ENCODE measurements at places on chromosomes 13 and 19.

DNA sequence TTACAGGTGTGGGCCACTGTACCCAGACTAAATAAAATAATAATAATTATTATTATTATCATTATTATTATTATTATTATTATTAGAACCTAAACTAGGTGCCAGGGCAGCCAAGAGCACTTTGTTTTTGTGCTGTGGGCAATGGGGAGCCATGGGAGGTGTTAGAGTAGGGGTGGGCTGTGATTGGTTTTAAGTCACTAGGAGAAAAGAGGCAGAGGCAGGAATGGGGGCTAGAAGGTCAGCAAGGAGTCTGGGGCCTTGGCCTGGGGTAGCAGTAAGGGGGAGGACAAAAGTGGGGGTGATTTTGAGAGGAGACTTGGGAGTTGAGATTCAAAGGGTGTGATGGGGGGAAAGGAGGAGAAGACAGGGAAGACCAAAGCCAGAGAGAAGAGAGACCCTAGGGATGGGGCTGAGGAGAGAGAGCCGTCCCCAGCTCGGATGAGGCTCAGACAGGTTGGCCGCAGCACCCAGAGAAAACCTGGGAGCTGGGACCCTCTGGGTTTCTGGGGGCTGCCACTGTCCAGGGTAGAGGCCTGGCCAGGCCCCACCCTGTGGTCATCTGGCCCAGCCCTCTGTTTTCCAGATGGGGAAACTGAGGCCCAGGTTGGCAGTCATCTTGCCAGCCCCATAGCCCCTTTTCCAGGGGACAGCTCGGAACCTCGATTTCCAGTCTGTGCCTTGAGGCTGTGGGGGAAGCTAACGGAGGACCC, 17.8 kb upstream of the BTBD2 start:
- DNase-seq: no peak

GRCh38 chr13:23754506-23754905, 134.7 kb downstream of the MIPEP start:
- peak; percentile 46 for DNase-seq

DNA sequence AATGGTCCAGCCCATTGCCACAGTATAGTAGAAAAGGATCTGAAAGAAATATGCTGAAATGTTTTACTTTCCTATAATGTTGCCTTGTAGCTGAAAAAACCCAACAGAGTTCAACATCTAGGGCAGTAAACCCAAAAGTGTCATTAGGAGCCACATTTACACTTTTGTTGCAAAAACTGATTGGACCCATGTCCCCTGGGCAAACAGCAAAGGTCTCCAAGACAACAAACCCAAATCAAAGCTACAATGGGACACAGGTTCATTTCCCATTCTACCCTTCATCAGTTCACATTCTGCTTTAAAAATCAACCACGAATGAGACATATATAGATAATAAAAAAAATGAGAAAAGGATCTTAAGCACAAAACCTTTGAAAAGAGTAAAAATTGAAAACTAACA, 744.8 kb downstream of the PCDH17 start:
- no peak for DNase-seq

GRCh38 chr13:67064920-67065319, 165.2 kb downstream of the PCDH9 start:
- no peak for DNase-seq

- DNase-seq: no peak
Observed at GRCh38 chr13:46554951-46555350, 2.0 kb downstream of the LRCH1 start.

GRCh38 chr13:37868691-37869505, 674 bp downstream of the TRPC4 start:
- DNase-seq: no peak

DNA sequence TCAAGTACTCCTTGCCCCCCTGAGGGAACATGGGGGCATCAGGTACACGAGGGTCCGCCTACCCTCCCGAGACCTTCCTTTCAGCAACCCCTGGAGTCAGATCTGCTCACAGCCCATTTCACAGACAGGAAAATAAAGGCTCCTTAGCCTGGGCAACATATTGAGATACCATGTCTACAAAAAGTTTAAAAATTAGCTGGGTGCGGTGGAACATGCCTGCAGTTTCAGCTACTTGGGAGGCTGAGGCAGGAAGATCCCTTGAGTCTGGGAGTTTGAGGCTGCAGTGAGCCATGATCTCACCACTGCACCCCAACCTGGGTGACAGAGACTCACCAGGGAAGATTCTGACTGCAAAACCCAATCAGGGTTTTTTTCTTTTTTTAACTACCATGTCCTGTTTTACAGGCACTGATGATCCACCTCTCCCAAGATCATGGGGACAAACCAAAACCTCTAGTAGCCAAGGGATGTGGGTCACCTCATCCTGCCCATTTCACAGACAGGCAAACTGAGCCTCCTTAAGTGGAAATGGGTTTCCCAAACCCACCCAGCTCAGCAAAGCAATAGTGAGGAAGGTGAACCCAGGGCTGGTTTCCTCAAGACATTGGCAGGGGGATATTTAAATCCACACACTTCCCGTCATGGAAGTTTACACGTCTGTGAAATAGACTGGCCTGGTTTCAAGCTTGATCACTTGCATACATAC, 6.4 kb upstream of the CDKN2D start:
- no peak for DNase-seq

GRCh38 chr13:99911069-99911964, 60.2 kb downstream of the ZIC5 start:
- DNase-seq: no peak

DNA sequence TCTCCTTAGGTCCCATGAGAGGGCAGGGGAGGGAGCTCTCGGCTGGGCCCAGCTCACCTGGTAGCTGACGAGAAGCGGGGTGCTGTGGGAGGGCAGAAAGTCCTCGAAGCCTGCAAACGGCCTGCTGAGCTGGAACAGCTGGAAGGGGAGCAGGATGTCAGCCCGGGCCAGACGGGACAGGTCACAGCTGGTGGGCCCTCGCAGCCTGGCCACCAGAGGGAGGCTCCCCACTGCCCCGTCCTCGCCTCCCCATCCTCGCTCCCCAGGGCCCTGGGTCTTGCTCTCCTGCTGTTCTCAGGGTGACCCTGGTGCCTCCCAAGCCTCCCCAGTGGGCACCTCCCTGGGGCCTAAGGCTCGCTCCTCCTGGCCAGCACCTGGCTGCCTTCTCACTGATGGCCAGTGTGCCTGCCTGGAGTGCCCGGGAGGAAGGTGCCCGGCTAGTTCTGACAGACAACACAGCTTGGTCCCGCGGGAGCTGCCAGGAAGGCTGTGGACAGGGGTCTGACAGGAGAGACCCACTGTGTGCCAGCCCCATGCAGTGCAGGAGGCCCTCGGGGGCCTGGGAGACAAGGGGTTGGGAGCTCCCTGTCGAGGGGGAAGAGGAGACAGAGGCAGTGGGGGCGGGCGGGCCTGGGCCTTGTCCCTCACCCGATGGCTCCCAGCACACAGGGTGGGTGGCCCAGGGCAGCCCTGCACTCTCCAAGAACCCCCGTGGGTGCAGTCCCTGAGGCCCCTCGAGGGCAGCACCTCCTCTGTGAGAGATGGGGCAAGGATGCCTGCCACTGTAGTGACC, 20.3 kb downstream of the GPX4 start:
- no peak for DNase-seq

- no peak for DNase-seq
Observed at GRCh38 chr13:112905990-112906641, 62.9 kb upstream of the MCF2L start.

- no peak for DNase-seq
Observed at GRCh38 chr19:1110809-1111640, 7.2 kb downstream of the GPX4 start.

DNA sequence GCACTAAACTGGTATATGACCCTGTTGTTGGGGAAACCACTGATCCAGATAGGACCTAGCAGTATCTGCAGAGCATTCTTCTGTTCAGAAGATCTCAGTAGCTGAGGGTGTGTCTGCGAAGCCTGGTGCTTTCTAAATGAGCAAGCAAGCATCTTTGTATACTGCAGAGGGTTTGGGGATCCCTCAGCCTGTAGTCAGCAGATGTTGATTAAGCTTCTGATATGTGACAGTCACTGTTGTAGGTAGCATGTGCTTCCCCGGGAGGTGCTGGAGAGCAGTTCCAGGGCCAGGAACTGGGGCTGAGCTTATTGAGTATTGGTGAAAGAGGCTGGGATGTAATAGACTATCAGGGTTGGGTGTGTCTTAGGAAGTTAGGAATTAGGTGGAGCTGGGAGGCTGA, 1.5 kb downstream of the SCAF1 start:
- no peak for DNase-seq

DNA sequence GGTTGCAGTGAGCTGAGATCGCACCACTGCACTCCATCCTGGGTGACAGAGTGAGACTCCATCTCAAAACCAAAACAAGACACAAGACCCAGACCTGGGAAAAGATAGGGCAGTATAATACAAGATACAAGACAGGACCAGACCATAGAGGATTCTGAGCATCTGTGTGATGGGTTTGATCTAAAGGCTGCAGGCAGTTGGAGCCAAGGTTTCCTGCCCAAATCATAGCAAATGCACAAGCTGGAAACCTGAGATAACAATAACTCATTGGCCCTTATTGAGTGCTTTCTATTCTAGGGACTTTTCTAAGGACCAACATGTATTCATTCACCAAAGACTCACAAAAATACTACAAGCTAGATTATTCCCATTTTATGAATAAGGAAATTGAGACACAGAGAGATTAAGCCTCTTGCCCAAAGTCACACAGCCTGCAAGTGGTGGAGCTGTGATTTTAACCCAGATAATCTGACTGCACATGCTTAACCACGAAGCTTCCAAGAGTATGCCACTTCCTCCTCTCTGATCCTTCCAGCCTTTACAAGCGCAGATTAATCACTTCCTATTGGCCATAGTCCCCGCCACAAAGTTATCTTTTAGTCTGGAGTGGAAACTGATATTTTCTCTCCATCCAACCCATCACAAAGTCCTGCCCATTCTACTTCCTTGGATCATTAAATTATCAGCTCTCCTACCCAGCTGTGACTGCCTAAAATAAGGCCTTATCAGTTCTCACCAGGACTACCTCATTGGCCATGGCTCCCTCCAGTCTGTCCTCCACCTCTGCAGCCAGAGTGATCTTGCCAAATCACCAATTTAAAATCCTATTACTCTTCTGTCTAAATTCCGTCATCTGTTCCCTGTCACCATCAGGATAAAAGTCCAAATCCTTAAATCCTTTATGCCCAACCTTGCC, 147.2 kb downstream of the FLT1 start:
- no peak for DNase-seq

DNA sequence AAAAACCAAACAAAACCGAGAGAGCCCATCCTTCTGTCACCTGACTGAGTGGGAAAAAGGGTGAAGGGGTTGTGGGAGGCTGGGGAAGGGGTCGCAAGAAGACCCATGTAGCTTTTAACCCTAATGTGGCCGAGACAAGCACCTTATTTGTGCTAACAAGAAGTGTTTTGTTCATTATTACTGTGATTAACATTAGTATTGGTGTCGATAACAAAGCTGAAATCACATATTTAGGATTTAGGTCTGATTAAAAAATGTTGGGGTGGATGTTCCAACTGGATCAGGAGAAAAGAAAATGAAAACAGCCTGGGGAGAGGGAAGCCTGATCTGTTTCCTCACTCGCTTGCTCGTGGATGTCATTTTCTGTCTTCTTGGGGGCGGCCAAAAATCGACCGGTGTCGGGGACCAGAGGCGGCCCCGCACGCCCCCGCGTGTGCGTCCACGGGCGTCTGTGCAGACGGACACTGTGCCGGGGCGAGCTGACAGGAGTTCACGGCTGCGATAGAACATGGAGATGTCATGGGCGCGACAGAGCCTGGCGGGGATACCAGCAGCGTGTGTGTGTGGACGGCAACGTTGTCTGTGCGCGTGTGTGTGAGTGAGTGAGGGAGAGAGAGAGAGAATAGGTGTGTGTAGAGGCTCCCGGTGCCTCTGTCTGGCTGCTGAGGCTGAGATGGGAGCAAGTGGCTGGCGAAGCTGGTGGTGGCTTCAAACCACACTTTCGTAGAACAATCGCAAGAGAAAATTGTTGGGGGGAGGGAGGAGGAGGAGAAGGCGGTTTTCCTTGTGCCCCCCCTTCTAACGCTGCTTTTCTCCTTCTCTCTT, 29.1 kb downstream of the NFIX start:
- no peak for DNase-seq

- DNase-seq: no peak
Observed at GRCh38 chr19:1154731-1155351, 19.2 kb downstream of the SBNO2 start.

GRCh38 chr19:12954612-12954962, 2.4 kb downstream of the GADD45GIP1 start:
- DNase-seq: no peak

DNA sequence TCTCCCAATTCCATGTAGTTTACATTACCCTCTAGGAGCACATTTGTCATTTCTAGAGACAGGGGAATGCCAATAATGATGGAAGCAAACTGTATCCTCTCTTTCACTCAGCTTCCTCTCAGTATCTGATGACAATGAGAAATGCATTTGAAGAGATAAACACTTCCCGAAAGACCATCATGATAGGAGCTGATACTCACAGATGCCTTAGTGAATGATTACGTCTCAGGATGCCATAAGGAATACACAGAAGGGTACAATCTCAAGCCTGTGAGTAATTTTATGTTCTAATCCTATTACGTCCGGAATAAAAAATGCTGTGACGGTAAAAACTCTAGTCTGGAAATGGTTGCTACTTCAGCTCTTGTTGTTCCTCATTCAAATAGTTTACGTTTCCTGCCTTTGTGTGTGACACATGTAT, 663.8 kb upstream of the MIR17HG start:
- no peak for DNase-seq

All from central memory CD4-positive, alpha-beta T cell (primary cell).